ENCODE measurements at places on chromosomes 5 and 9.

GRCh38 chr5:84304599-84304998 lies 80.1 kb downstream of the EDIL3 start:
- no peak for DNase-seq

DNA sequence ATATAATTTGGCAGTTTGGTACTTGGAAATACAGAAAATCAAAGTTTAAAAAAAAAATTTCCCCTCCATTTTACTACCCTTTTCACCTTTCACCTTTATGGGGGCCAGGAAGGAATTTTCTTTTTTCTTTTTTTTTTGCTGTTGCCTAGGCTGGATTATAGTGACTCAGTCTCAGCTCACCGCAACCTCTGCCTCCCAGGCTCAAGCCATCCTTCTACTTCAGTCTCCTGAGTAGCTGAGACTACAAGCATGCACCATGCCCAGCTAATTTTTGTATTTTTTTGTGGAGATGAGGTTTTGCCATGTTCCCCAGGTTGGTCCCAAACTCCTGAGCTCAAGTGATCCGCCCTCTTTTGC lies 9.1 kb downstream of the CHMP5 start:
- no peak for DNase-seq

DNA sequence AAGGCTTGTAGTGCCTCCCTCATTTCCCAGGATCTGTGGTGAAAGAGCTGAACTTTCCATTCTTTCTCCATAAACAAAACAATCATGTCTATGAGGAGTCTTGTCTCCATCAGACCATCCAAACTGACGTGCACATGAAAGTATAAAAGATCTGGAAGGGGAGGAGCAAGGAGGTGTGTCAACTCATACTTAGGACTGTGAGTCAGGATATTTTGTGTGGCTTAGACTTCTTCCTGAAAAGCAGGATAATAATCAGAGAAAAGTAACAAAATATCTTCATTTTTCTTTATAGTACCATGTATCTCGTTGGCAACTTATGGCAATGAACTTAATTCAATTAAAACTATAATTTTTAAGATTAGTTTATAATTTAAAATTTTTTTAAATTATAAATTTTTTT lies 96.0 kb upstream of the PRRC1 start:
- no peak for DNase-seq

DNA sequence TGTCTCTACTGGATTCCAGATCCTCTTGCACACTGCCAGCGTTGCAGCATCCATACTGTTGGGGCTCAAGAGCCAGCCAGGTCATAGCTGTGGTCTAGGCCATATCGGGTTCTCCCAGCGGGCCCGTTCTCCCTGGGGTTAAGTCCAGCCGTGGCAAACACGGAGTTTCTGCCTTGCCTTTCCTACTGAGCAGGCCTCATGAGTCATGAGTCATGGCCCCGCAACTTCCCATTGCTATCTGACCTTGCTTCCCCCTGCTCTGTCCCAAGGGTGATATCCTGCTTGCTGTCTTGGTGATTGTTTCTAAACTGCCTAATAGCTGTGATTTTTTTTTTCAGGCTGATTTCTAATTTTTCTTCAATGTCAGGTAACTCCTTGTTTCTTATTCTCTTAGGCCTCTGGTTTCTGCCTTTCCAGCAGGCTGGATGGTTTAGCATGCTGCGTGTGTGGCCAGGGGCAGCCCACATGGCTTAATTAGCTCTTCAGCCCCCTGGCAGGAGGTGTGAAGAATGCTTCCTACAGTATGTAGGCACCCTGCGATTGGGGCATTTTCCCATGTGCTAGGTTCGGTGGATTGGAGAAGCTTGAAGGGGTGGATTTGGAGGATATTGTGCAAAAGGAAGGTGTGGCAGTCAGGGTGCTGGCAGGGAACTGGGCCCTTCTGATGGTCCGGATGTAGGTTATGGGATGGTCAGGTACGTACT lies 18.7 kb downstream of the DAPK1 start:
- no peak for DNase-seq

DNA sequence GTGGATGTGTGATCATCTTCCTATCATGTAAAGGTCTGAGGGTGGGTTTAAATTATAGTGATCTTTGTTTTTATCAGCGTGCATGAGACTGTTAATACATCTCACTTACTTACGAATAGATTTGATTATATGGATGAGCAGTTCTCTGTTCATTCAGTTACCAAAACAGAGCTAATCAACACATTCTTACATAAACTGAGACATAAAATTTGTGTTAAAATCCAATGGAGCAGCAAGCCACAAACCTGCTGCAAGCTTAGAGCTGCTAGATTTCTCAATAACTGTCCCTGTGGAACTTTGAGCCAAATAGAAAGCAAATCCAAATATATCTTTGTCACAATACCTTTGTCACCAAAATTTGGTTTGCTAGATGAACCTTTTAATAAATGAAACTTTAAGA lies 50.1 kb downstream of the NUDT12 start:
- no peak for DNase-seq

DNA sequence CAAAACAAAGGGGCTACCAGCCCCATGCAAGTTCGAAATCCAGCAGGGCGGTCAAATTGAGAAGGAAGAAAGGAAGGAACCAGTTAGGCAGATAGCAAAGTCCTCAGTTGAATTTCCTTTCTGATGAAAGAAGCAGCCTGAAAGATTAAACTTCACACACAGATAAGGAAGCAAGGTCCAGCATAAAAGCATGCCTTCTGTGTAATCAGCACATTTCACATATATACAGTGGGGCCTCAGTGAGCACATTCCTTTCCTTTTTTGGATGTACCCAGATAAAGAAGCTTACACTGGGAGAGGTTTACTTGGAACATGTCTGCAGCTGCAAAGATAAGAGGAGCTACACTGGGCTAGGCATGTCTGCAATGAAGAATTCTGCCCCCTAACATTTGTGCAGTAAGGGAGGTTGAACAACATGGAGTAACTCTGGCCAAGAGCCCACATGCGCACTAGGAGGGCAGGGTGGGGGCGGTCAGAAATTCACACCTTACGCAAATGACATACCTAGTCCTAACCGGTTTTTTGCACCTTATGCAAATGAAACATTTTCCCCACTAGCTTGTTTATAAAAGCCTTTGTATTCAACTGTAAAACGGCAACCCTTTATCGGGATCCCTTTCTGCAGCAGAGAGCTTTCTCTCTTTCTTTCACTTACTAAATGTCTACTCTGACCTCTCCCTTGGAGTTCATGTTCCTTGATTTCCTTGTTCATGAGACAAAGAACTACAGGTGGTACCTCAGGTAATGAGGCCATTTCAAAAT lies 149.7 kb upstream of the FBXL17 start:
- no peak for DNase-seq

- DNase-seq: no peak
These were observed 46.4 kb downstream of the BARX1 start for GRCh38 chr9:93908591-93909241.

DNA sequence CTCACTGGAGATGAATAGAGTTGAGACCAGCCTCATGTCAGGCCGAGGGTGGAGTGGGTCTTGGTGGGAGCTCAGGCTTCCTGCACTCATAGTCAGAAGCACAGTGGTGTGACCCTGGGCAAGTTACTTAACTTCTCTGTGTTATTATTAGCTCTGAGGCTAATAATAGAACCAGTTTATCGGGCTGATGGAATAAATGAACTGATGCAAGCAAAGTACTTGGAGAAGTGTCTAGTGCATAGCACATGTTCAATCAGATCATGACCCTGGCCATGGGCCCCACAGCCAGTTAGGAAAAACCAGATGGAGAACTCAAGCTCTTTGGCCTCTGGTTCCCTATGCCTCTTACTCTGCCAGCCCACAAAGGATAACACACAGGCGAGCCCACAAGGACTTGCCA lies 45.3 kb upstream of the OSMR start:
- DNase-seq: no peak

GRCh38 chr9:71506821-71507220 lies 261.5 kb downstream of the CEMIP2 start:
- DNase-seq: no peak

GRCh38 chr9:35060548-35061207 lies 11.7 kb downstream of the VCP start:
- no peak for DNase-seq

- DNase-seq: no peak
These were observed 2.7 kb upstream of the NSMF start for GRCh38 chr9:137461663-137462395.

GRCh38 chr9:105057551-105057950 lies 129.6 kb upstream of the ABCA1 start:
- no peak for DNase-seq

DNA sequence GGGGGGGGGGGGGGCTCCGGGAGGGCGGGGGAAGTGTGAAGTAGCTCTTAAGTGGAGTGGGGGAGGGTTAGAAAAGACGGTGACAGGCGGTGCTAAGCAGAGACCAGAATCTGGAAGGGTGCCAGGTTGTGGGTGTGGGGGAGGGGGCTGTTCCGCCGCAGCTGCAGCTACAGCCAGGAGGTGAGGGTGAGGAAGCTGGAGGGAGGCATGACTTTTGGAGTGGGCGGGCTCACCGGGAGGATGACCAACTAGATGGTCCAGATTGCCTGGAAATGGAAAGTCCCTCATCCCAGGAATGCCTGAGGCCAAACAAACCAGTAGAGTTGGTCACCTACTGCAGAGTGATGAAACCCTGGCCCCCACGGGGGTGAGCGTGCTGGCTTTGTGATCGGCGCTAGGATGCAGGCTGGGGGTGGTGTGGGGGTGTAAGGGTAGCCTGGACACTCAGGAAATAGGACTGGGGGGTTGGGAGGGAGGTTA lies 158.1 kb upstream of the SHB start:
- no peak for DNase-seq

GRCh38 chr5:133662578-133662977 lies 50.2 kb upstream of the FSTL4 start:
- DNase-seq: no peak

- DNase-seq: no peak
These were observed 57.7 kb upstream of the RPS23 start for GRCh38 chr5:82335806-82336205.

DNA sequence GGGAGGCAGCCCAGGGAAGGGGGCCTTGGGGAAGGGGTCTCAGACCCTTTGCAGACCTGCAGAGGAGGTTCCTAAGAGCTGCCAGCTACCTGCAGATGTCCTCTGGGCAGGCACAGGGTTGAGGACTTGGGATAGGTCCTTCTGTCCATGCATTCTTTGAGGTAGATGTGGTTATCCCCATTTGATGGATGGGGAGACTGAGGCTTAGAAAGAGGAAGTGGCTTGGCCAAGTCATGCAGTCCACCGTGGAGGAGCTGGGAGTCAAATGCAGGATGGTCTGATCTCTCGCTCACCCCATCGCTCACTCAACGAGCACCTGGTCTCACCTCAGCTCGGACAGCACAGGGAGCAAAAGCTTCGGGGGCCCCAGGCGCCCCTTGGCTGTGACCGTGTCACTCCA lies 20.2 kb downstream of the ADAMTSL2 start:
- DNase-seq: no peak

- no peak for DNase-seq
These were observed 314.5 kb downstream of the ADGRV1 start for GRCh38 chr5:90873033-90873517.

- no peak for DNase-seq
These were observed 69.1 kb downstream of the PPARGC1B start for GRCh38 chr5:149799119-149799623.

- DNase-seq: no peak
These were observed 120.3 kb upstream of the SPATA31C2 start for GRCh38 chr9:88258601-88259000.

- DNase-seq: no peak
These were observed 116.2 kb downstream of the CDK5RAP2 start for GRCh38 chr9:120463765-120464164.

GRCh38 chr5:25963251-25964008 lies 1075.0 kb downstream of the CDH9 start:
- DNase-seq: no peak

DNA sequence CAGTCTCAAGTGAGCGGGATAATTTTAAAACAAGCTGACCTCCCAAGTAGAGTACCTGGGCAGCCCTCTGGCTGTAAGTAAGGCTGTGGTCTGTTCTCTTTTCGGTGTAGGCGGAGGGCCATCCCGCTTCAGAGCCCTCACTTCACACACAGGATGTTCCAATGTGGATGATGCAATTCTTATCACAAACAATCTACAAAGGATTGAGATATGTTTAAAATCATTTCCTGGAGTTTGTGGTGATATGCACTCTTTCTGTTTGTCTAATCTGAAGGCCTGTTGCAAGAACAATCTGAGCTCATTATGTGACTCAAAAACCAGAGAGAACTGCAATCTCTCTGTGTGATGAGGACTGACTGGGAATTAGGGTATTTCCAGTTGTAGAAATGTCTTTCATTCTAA lies 42.5 kb downstream of the ITGA2 start:
- DNase-seq: no peak

DNA sequence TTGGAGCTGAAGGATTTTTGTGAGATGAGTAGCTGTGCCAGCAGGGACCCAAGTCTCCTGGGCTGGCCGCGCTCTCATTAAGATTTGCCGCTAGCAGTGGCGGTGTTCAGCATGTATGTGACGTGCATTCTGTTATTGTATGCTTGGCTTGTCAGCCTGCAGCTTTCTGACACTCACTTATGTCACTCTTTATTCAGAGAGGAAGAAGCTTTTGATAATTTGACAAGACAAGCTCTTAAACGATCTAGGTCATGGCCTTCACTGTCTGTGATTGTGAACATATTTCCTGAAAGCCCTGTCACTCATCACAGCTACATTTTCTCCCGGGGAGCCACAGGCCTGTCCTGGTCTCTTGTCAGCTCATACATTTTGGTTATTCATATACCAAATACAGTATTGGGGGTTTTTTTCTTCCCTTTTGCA lies 98.2 kb upstream of the GRHPR start:
- DNase-seq: no peak

DNA sequence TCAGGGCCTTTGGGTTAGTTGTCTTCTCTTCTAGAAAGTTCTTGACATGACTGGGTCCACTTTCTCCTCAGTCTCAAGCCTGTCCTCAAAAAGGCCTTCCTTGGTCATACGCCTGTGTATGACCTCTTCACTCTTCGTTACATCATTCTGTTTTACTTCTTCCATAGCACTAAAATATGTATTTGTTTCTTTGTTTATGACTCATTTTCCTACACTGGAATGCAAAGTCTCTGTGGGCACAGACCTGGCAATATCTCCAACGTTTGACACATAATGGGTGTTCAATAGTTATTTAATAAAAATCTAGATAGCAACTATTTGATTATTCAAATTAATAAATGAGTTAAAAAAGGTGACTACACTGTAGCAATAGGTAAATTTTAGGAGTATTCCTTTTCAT lies 85.1 kb downstream of the YIPF5 start:
- DNase-seq: no peak

DNA sequence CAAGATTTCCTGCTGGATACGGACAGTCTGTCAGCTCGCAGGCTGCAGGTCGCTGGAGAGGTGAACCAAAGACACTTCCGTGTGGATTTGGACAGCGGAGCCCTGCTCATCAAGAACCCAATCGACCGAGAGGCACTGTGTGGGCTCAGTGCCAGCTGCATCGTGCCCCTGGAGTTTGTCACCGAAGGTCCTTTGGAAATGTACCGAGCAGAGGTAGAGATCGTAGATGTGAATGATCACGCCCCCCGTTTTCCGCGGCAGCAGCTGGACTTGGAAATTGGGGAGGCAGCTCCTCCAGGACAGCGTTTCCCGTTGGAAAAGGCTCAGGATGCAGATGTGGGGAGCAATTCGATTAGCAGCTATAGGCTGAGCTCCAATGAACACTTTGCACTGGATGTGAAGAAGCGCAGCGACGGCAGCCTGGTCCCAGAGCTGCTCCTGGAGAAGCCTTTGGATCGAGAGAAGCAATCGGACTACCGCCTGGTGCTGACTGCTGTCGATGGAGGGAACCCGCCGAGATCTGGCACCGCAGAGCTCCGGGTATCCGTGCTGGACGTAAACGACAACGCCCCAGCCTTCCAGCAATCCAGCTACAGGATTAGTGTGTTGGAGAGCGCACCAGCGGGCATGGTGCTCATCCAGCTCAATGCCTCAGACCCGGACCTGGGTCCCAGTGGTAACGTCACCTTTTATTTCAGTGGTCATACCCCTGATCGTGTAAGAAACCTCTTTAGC lies 658 bp downstream of the PCDHGC4 start:
- no peak for DNase-seq
